ENCODE measurements at places on chromosomes 1 and 21. TPM values are rescaled to one million over a fixed set of nuclear protein-coding genes. Genes with fewer than 3 reads are reported as not detected.
A peak's percentile ranks its signal among the peaks of the same experiment; 100 is the strongest.

DNA sequence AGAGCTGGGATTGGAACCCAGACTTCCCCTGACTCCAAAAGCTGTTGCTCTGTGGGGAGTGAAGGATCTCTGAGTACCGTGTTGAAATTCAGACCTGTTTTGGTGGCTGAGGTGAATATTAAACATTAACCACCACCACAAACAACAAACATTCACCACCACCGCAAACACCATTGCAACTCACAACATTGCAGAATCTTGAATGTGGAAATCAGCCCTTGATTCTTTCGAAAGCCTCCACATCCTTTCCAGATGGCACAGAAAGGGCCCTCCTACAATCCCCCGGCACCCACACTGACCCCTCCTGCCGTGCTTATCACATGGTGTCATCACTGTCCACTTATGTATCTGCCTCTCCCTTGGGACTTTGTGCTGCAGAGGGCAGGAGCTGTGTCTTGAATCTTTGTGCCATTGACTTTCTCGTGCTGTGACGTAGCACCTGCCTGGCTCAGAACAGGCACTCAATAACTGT, 1.4 kb downstream of the CDA start:
- DNase-seq: no peak
- no peaks in the 10 kb centered on the region for H3K27me3 ChIP-seq
- H3K4me1 ChIP-seq: peaks cover 13% of the 10 kb centered on the region
- no peaks in the 10 kb centered on the region for H3K36me3 ChIP-seq

DNA sequence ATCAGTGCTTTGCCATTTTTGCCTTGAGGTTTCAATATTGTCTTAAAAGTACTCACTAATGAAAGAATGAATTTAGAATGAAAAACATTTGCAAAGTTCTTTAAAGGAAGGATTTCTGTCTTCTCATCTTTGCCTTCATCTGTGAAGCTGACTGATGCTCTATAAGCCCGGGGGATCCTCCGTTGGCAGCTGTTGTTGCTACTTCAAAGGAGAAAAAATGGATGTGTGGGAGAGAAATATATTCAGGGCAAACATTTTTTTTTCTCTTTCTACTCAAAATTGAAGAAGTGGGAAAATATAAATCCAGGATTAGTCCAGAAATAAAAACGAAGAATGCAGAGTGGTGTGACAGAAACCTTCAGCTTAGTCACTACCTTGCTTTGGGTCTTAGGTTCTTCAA, 142.5 kb downstream of the OLFM3 start:
- DNase-seq: no peak
- no peak overlapping the region for H3K4me3 ChIP-seq
- no peaks in the 10 kb centered on the region for H3K4me1 ChIP-seq
- no peak overlapping the region for H3K27ac ChIP-seq
- no peaks in the 10 kb centered on the region for H3K36me3 ChIP-seq
- H3K27me3 ChIP-seq: no peaks in the 10 kb centered on the region

DNA sequence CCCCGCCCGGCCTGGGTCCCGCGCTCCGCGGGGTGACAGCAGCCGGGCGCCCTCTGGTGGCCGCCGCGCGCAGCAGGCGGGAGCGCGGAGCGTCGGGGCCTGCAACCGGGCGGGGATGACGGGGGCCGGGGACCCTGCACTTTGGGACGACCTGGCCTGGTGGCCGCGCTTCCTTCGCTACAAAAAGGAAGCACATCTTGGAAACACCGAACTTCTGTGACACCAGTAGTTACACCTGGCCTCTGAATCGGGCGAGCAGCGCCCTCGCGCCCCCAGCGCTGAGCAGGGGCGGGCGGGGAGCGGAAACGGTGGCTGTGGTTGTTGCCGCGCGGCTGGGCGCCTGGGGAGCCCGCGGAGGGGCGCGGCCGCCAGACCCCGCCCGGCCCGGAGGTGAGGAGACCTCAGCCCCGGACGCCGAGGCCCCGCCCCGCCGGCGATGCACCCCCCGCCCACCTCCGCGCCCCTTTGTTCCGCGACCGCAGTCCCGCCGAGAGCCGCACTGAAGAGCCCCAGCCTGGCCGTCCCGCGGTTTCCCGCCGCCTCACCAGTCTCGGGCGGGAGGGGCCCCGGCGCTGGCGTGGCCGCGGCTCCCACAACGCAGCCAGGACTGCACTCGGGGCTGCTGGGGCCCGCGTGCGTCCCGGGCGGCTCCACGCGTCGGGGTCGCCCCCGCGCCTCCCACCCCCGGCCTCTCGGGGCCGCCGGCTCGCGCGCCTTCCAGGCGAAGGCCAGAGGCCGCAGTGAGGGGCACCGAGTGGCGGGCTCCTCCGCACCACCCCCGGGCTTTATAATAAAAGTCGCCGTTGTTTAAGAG, 59.3 kb downstream of the H3-3A start:
- H3K27me3 ChIP-seq: peaks cover 8% of the 10 kb centered on the region
- H3K27ac ChIP-seq: no peak overlapping the region
- no peaks in the 10 kb centered on the region for H3K36me3 ChIP-seq
- DNase-seq: no peak
- H3K4me1 ChIP-seq: peaks cover 4% of the 10 kb centered on the region

DNA sequence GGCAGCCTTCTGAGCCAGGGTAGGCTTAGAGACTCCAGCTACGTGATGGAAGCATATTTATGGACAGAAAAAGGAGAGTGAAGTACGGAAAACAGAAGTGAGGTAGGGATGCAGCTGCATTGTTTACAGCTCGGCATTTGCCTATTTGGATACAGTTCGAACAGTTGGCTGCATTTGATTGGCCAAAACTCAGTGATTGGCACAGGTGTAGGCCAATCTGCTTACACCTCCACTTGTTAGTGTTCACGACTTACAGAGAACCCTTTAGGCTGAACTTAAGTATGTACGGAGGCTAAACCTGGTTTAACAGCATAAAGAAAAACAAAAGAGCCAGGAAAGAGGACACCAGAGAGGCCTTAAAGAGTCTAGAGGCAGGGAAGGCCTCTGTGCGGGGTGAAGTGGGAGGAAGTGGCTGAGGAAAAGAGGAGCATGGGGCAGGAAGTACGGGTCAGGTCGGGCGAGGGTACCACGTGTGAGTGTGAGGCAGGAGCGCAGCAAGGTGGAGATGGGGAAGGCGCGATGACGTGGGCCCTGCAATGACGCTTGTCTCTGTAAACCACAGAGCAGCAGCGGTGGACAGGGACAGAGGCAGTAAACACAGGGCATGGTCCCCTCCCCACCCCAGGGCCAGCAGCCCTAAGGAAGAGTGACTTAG, 32.0 kb downstream of the RSPH1 start:
- no peaks in the 10 kb centered on the region for H3K4me1 ChIP-seq
- DNase-seq: peak; percentile 45
- H3K4me3 ChIP-seq: no peak overlapping the region
- no peak overlapping the region for H3K27ac ChIP-seq

The THEM5 gene
- not detected for total RNA-seq

The SLC6A9 gene
- 26.5 TPM for total RNA-seq

All from adrenal gland (tissue), 19 donors.